Activated CD4-positive, alpha-beta T cell treated with anti-CD3 and anti-CD28 coated beads, Interleukin-10, Interleukin-2, amounts not matched to agents 100 ng/mL and 50 ng/mL, durations not matched to agents 16 hours and 8 hours (primary cell): ENCODE measurements at places on chromosomes 5 and 9.

- no peak for DNase-seq
Observed at GRCh38 chr5:124126504-124127217, 614.7 kb downstream of the CSNK1G3 start.

DNA sequence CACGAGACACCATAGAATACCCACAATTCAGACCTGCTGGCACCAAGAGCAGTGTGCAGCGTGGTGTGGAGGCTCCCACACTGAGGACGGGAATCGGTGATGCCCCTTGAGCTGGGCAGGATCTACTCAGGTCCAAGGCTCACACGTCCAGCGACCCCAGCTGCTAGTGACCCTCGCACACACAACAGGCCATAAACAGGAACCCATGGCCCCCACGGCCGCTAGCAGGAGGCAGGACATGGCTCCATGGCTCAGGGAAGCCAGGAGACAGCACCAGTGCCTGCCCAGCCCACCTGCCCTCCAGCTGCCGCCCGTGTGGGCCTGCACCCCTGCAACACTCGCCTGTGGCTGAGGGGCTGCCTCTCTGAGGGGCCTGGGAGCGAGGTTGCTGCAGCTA, 43.4 kb upstream of the SLC9A3 start:
- no peak for DNase-seq

DNA sequence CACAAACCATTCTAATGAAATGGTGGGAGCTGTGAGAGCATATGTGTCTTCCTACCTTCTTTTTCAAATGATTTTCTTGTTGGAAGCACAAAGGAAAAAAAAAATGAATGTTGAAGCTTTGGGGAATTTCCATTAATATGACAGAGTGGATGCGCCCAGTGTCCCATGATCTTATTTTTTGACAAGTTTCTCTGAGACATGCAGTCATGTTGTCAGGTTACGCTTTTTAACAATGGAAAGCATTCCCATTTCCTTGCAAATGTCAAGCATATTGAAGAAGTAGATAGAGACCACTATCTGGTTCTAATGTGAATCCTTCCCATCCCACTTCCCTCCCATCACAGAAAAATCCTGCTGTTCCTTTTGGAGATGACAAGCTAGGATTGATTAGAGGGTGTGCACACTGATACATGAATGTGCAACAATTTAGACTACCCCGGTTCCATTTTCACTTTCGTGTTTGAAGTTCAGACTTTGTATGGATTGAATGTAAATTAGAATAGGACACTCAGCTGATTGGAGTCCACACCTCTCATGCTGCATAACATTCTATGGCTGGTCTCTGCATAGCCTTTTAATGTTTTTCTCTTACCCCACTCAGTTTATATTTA, 919.4 kb downstream of the TLE4 start:
- no peak for DNase-seq

DNA sequence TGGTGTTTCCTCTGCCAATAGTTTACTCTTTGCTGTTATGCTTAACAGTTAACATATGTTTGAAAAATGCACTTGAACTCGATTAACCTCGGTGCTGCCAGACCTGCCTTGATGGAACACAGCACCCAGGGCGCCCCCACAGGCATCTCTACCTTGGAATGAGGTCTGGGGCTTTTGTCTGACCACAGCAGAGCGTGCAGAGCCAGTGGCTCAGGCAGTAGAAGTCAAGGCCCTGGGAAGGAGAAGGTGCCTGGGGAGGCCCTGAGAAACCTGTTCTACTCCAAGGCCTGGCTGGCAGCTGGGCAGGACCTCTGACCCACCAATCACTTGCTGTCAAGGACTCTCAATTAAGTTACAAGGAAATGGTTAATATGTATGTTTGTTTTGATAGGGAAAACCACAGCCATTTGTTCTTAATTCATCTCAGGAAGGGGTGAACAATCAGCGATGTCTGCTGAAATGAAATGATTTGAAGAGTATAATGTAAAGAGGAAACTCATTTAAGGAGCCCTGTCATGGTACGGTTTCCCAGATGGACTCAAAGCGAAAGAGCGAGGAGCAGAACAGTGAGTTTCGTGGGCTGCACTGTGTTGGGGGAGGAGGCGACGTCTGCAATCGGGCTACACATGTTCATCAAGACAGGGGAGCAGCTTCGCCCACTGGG, 21.9 kb downstream of the MACROH2A1 start:
- peak; percentile 82 for DNase-seq

DNA sequence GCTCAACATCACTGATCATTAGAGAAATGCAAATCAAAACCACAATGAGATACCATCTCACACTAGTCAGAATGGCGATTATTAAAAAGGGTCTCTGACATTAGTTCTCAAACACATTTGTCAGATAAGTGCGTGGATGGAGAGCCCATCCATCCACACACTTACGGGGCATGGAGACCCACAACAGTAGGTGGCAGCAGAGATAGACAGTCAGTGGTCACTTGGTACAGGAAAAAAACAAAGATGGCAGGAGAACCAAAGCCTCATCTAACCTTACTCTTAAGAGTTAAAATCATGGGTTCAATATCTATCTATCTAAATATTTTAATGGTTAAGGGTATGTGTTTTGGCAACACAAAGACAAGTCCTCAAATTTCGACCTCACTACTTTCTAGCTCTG, 1378.7 kb upstream of the C9orf72 start:
- no peak for DNase-seq

- no peak for DNase-seq
Observed at GRCh38 chr5:39254671-39255070, 35.3 kb upstream of the FYB1 start.

GRCh38 chr5:13501176-13501575, 443.3 kb downstream of the DNAH5 start:
- no peak for DNase-seq

- peak; percentile 30 for DNase-seq
Observed at GRCh38 chr9:96117398-96118080, 184.4 kb downstream of the HSD17B3 start.
